ENCODE measurements at places on chromosomes 6 and 20. TPM values are rescaled to one million over a fixed set of nuclear protein-coding genes. Genes with fewer than 3 reads are reported as not detected.

- DNase-seq, result peak; percentile 43
Measured at GRCh38 chr6:96899019-96899418, 1.3 kb upstream of the NDUFAF4 start.

GRCh38 chr6:148138573-148138972 lies 204.1 kb upstream of the SASH1 start:
- no peak for DNase-seq

- DNase-seq, result no peak
Measured at GRCh38 chr6:158607411-158608170, 37.0 kb downstream of the DYNLT1 start.

DNA sequence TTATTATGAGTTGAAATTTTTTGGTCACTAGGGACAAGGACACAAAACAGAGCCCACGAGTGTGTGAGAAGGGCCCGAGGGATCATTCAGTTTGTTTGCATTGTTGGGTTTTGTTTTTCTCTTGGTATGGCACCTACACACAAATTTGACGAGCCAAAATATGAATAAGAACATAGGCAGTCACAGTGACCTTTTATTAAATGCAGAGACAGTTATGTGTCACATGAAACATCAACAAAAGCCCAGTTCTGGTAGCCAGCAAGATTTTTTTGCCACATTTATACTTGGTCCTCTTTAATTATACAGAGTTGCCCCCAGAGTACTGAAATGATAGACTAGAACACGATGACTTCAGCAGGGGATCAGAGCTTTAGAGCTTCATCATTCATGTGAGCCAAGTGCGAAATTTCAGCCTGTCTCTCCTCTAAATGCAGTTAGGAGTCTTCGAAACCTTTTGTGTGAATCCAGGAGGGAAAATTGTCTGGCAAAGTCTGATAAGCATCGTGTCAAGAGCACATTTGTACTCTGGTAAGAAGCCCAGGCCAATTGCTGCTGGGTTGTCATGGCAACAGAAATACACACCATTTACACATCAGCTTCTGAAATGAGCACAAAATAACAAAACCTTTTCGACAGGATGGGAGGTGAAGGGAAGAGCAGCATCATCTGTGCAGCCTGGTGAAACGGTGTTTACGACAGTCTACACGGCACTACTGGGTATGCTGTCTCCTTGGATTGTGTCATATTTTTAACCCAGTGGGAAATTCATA lies 79.2 kb upstream of the RIPOR2 start:
- peak; percentile 35 for DNase-seq

Gene TRIM31
- not detected for polyA plus RNA-seq
